ENCODE measurements at places on chromosomes 1 and 21. TPM values are rescaled to one million over a fixed set of nuclear protein-coding genes. Genes with fewer than 3 reads are reported as not detected.

PRAMEF4 gene
- not detected for total RNA-seq

GGPS1 gene
- 30.7 TPM for total RNA-seq

SLFNL1 gene
- total RNA-seq = 0.15 TPM

WDR3 gene
- 21.0 TPM for total RNA-seq

LYPD8 gene
- 0.84 TPM for total RNA-seq

LINGO4 gene
- not detected for total RNA-seq

UQCRHL gene
- total RNA-seq = 1.4 TPM

TSACC gene
- not detected for total RNA-seq

AMY1C gene
- total RNA-seq = not detected

PARP1 gene
- total RNA-seq = 230 TPM

HLX gene
- total RNA-seq = 7.2 TPM

TAS1R1 gene
- not detected for total RNA-seq

PRKCZ gene
- not detected for total RNA-seq

SKI gene
- 3.5 TPM for total RNA-seq
